Stimulated activated CD4-positive, alpha-beta T cell treated with anti-CD3 and anti-CD28 coated beads, Interleukin-1b, Interleukin-23, amount 100 ng/mL, for 1 hour (primary cell): ENCODE measurements at places on chromosomes 2 and 18.
A peak's percentile ranks its signal among the peaks of the same experiment; 100 is the strongest.

- DNase-seq, result no peak
Observed at GRCh38 chr2:98126061-98126460, 39.1 kb downstream of the VWA3B start.

DNA sequence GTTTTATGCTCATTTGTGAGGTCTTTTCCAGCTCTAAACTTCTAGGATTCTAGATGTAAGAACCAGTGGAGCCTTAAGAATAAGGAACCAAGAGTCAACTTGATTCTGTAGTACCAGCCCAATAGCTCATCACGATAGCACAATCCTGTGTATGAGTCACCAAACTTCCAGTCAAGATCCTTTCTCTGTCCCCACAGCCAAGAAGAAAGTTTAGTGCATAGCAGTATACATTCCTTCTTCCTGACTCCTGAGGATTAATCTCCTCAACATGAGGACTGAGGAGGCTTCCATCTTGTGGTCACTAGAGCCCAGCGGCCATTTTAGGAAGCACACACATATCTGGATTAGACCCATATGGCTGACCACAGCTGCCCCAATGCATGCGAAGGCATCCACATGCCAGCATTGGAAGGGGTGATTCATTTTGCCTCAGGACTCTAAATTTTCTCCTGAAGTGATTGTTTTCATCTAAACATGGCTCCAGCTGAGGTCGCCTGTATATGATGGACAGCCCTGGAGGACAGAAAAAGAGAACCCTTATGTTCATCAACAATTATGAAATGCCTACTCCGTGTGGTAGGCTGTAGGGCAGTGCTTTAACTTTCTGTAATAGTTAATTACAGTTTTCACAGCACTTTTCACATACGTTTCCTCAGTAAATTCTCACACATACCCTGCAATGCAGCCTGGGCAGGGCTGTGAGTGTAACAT lies 53.5 kb downstream of the RASGRP3 start:
- no peak for DNase-seq

GRCh38 chr2:232982926-232983668 lies 30.0 kb downstream of the NGEF start:
- no peak for DNase-seq

DNA sequence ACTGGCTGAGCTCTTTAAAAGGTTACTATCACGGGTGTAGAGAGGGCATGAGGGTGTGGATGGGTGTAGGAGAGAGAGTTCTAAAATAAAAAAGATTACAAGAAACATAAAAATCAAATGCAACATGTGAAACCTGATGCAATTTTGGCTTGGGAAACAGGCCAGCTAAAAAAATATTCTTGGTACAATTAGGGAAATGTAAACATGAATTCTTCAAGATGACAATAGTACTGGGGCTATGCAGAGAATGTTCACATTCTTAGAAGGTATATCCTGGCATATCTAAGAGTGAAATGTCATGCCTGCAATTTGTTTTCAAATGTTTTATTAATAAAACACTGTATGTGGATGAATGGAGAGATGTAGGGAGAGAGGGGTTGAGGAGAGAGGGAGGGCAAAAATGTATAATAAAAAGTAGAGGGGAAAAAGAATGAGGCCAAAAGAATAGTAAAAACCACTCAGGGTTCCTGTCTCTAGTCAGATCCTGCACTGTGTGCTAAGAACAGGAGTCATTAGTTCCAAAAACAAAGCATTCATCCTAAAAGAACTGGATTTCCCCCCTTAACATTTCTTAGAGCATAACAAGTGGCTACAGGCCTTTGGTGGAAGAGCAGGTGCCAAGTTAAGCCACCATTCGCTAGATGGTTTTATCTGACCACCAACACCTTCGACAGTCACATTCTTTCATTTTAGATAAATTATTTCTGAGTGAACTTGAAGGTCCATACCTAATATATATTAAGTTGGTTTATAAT lies 77.3 kb downstream of the LPIN2 start:
- DNase-seq, result no peak

GRCh38 chr2:85741833-85742455 lies 11.8 kb upstream of the ATOH8 start:
- DNase-seq, result no peak

GRCh38 chr18:310042-310441 lies 42.2 kb upstream of the THOC1 start:
- DNase-seq, result no peak

DNA sequence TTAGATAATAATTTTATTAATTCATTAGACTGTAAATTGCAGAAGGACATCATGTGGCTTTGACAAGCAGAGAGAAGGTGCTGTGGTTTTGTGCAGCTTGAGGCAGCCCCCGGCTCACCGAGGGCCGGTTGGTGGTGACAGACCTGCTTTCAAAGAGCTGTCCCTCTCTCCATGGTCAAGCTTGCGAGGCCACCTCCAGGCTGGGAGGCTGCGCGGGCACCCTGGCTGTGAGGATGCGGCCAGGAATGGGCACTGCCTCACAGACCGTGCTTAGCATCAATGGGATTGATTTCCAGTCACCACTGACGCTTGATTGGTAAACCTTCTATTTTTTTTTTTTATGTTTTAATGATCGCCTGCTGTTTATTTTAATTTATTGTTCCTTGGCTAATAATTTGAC lies 690.9 kb downstream of the GALR1 start:
- DNase-seq, result no peak

GRCh38 chr2:60333264-60333663 lies 220.2 kb downstream of the BCL11A start:
- DNase-seq, result no peak

- DNase-seq, result no peak
Observed at GRCh38 chr2:111691164-111691875, 192.7 kb downstream of the ANAPC1 start.

DNA sequence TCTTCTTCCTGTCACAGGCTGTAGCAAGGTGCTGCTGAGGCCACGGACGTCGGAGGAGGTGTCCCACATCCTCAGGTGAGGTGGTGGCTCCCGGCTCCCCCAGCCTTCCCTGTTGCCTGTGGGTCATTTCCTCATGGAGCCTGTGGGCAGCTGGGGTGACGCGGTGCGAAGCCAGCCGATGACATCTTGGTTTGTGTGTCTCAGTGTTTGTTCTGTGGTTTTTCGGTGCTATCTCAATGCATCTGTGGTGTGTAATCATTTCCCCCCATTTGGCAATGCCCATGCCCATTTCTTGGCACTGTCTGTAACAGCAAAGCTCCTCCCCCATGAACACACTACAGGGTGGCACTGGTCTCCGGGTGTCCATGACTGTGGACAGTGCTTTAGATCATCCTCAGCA lies 6.6 kb downstream of the D2HGDH start:
- no peak for DNase-seq

- no peak for DNase-seq
Observed at GRCh38 chr2:63719052-63719451, 122.6 kb upstream of the UGP2 start.

- peak; percentile 14 for DNase-seq
Observed at GRCh38 chr2:120675460-120676130, 60.1 kb upstream of the GLI2 start.

GRCh38 chr2:41768310-41768709 lies 279.5 kb upstream of the PKDCC start:
- DNase-seq, result no peak

DNA sequence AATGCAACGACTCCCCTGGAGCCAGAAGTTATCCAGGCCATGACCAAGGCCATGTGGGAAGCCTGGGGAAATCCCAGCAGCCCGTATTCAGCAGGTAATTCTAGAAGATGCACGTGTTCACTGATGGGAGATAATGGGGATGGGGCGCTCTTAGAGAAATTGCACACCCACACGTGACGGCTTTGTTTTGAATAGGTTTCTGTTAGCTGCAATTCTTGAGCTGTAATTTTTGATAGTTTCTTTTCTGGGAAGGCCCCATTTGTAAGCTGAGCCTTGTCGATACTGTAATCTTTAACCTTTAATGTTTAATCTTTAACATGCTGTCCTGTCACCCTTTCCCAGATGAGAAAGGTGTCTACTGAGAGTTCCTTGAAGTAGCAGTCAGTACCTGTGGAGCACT lies 3.6 kb downstream of the SCLY start:
- no peak for DNase-seq

- no peak for DNase-seq
Observed at GRCh38 chr2:8926356-8926755, 77.1 kb downstream of the MBOAT2 start.

DNA sequence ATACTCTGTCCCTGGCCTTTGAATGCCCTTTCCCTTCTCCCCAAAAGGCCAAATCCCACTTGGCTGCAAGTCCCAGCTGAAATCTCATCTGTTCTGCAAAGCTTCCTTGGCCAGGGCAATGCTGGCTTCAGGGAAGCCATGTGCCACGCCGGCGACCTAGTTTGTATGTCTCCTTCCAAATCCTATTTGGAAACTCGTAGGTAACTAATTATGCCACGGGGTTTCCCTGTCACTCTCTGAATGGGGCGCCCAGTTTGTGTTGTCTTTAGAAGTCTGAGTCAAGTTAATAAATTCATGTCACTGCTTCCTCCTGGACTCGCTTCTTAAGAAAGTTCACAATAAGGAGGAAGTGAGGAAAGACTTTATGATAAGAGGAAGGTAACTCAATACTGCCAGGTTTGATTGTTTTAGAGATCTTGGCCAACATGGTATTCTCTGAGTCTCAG lies 19.1 kb downstream of the FHL2 start:
- no peak for DNase-seq

GRCh38 chr18:4193086-4193485 lies 262.0 kb downstream of the DLGAP1 start:
- no peak for DNase-seq

DNA sequence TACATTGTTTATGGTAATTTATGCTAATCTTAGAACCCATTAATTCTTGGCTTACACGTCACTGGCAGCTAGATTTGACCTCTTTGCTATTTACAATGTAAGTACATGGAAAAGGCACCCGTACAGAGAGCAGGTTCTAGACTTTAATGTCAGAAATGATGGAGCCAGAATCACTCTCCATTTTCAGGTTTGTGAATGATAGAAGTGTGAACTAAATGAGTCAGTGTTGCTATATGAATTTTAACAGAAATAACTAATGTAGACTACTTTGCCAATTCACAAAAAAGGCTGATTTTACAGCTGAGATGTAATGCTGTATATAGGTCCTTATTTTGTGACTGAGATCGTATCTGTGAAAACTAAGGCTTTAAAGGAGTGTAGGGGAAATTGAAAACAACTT lies 214.6 kb downstream of the LDLRAD4 start:
- no peak for DNase-seq

DNA sequence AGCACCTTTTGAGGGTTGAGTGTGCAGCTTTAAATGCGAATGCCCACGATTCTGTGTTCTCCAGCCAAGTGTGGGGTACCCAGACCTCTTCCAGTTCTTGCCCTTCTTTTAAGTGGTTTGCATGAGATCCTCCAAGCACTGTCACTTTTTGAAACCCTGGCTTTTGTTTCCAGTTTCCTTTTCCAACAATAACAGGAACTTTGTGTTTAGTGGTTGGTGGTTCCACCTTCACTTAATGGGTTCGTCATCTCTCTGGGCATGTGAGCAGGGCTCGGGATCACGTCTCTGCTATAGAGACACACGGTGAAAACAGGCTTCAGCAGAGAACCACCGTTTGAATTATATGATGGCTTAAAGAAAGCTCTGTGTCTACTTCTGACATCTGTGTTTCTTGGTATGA lies 197.6 kb downstream of the LDLRAD4 start:
- no peak for DNase-seq

- DNase-seq, result no peak
Observed at GRCh38 chr18:14912967-14913366, 165.0 kb downstream of the ANKRD30B start.
